ENCODE measurements at places on chromosomes 3 and 15.
A peak's percentile ranks its signal among the peaks of the same experiment; 100 is the strongest.

- DNase-seq: no peak
Measured at GRCh38 chr3:138260611-138261010, 69.0 kb downstream of the NME9 start.

DNA sequence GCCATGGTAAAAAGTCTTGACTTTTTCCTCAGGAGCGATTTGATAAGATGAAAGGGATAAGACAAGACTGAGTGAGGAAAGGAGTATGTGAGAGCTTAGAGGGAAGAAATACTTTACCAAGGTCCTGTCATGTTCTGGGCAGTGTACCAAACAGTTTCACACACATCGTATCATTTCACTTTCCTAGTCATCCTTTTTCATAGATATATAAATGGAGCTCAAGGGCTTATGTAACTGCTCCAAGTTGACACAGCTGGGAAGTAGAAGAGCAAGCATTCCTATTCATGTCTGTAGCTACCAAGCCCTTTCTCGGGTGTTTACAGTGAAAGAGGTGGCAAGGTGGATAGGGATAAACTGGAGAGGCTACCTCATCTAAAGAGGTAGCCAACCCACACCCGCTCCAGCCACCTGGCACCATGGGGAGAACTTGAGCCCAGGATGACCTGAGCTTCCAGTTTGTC, 57.4 kb downstream of the MRPS25 start:
- DNase-seq: peak; percentile 33

DNA sequence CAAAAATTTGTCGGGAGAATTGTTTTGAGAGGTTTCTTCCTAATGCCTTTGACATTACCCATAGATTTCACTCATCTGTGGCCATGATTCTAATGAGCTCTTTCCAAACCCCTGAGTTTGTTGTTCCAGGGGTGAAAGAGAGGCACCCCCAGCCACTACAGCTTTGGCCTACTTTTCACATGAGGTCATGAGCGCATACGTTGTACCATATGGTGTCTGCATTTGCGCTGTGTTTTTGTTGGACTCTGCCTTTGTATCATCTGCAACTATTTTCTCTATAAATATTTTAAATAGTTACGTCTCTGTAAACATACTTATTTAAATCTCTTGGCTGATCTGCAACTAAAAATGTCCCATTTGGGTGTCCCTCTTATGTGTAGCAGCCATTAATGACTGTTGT, 107.9 kb downstream of the LRTM1 start:
- peak; percentile 64 for DNase-seq

- DNase-seq: no peak
Measured at GRCh38 chr15:39312984-39313383, 267.9 kb upstream of the THBS1 start.

DNA sequence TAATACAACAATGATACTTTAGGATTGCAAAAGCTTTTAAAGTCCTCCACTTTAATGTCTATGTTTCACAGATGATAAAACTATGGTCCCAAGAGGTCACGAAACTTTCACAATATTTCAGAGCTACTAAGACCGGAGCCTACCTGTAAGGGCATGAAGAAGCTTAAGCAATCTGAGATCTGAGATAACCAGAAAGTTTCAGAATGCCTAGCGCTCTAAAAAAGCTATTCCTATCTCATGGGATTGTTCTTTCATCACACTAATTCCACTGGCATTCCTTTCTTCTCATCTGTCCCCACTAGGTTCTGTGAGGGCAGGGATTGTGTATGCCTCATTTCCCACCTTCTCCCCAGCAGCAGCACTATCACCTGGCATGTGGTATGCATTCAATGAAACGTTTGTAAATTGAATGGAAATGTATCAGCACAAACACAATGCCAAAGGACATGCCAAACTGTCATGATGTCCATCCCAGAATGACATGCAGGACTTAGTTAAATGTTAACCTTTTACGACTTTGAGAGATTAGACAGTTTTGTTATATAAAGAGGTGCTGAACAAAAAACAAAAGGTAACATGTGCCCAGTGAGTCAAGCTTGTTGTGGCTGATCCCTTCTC, 104.7 kb upstream of the NR2F2 start:
- DNase-seq: no peak

DNA sequence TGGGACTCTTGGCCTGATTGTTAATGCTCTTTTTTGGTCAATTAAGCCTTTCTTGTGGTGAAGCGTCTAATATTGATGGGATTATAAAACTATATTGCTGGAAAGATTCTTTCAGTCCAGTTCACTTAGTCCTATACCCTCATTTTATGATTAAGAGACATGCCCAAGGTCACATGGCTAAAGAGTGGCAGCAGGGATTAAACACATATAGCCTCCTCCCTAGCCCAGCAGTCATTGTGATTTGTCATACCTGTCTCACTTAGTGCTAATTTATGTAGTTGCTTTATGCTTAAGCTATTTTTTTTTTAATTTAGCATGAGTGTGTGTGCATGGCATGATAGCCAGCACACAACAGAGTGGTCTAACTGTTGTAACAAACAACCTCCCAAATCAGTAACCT, 9.5 kb downstream of the PARP14 start:
- no peak for DNase-seq

- DNase-seq: no peak
Measured at GRCh38 chr15:71096676-71097075, 18.6 kb upstream of the THSD4 start.

DNA sequence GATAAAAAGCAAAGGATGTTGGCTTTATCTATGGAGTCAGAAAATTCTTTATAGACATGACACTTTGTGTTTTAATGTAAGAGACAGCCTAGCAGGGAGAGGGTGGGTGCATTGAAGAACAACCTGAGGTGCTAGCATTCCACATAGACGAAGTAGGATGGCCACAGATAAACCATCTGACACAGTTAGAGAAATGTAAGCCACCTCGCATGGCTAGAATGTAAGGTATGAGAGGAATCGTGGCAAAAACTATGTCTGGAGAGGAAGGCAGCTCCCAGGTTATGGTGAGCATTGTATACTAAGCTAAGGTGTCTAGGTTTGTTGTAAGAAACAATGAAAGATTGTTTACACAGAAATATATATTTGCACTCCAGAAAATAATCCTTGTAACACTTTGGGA, 194.0 kb upstream of the SLITRK3 start:
- no peak for DNase-seq

DNA sequence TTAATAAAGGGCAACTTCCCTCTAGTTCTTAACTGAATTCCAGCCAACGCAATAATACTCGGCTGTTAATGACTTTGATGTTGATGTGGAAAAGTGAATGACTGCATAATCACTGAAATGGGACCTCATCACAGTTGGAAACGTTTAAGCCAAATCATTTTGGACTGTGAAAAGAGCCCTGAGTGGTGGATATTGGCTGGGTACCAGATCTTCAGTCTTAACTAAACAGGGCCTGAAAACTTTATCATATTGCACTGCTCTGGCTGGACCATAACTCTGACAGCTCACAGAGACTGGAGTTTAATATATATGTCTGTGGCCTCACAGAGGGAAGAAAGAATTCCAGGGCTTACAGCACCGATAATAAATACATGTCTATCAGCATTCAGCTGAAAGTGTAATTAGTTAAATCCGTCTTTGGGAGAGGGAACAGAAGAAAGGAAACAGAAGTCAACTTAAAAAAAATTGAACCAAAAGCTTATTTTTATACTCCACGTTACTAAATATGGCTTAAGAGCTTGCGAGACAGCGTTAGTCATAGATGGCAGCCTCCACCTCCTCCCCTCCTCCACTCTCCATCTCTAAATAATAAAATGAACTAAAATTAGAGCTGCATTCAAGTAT, 222.3 kb upstream of the CDIN1 start:
- peak; percentile 92 for DNase-seq

DNA sequence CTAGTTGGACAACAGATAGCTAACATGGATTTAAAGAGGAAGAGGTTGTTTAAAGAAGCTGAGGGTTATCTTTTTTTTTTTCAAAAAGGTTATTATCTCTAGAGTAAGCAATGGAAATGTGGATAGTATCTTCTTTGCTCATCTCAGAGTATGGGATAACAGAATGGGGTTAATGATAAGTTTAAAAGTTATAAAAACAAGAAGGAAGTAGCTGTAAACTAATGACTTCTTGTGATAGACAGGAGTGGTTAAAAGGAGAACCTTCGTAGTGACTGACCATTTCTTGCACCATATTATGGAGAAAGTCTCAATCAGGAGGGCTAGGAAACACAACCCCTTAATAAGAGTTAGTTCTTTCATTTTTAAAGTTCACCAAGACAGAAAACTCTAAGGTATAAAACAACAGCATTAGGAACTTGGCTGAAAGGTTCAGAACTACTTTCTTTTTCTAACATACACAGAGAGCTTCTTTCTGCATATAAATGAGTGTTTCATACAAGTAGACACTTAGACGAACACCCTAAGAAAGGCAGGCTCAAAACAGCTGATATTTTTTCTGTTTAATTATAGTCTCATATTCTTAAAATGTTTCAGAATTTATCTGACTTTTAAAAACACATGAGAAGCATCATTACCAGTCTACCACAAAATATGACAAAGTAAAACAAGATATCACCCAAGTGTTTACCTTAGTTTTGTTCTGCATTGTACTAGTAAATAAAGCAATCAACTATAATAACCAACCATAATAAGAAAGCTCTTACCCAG, 140.0 kb downstream of the MEIS2 start:
- no peak for DNase-seq

GRCh38 chr15:78033864-78034263, 43.6 kb downstream of the TBC1D2B start:
- no peak for DNase-seq

DNA sequence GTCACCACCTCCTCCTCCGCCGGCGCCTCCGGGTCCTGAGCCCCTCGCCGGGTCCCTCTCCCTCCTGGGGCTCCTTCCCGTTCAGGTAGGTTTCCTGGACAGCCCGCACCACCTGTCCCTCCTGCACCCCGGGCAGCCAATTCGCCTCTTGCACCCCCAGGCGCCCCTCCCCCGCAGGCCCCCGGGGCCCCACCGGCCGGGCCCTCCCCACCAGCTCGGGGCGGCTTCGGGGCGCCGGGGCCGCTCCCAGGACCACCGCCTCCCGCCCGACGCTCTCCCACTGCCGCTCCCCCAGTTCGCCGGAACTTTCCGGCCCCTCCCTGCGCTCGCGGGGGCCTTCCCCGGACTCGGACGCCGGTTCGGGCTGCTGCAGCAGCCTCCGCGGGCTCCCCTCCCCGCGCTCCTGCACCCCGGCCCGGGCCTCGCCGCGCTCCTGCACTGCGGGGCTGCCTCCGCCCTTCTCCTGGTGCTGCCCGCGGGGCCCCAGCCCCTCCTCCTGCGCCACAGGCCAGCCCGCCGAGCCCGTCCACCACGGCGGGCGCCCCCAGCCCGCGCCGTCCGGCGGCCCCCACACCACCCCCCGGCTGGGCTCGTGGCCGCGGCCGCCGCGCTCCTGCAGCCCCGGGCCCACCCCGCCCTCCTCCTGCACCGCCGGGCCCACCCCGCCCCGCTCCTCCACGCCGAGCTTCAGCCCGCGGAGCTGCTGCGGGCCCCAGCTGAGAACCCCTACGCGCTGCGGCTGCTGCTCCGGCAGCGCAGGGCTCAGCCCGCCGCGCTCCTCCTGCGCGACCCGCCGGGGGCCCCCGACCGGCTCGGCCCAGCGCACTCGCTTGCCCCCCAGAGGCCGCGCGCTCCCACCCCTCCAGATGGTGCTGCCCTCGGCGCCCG, 587 bp upstream of the TNK2 start:
- DNase-seq: no peak
